ENCODE measurements at places on chromosomes 11 and 22. TPM values are rescaled to one million over a fixed set of nuclear protein-coding genes. Genes with fewer than 3 reads are reported as not detected.

The ADAMTS8 gene
- total RNA-seq = 0.23 TPM

The GRIK4 gene
- 0.12 TPM for total RNA-seq

The PRG2 gene
- total RNA-seq = 0.08 TPM

The TNNT3 gene
- 0.15 TPM for total RNA-seq

The APOL6 gene
- 26.2 TPM for total RNA-seq

The APOA1 gene
- total RNA-seq = 1.1 TPM

The MMP12 gene
- total RNA-seq = 9.1 TPM

The C11orf87 gene
- not detected for total RNA-seq

The BMAL1 gene
- 17.9 TPM for total RNA-seq

The XNDC1N gene
- 4.6 TPM for total RNA-seq

The MUC6 gene
- not detected for total RNA-seq

The OR51G1 gene
- total RNA-seq = not detected

The ZDHHC5 gene
- total RNA-seq = 24.3 TPM

The UPB1 gene
- not detected for total RNA-seq

The MS4A2 gene
- not detected for total RNA-seq

The KCNC1 gene
- total RNA-seq = not detected

The ZNF215 gene
- total RNA-seq = 1.3 TPM

The E2F8 gene
- 0.08 TPM for total RNA-seq

The OR5AR1 gene
- total RNA-seq = not detected

The SLC2A11 gene
- 8.9 TPM for total RNA-seq

The EPS8L2 gene
- 83.2 TPM for total RNA-seq

The CCDC81 gene
- total RNA-seq = under 0.01 TPM

The WNT11 gene
- 0.75 TPM for total RNA-seq

The PHLDA2 gene
- 5.7 TPM for total RNA-seq

The CCDC116 gene
- 0.08 TPM for total RNA-seq

The RHBDD3 gene
- total RNA-seq = 6.8 TPM

The RPS6KB2 gene
- total RNA-seq = 24.3 TPM

The OR51B5 gene
- total RNA-seq = not detected

The WBP2NL gene
- 0.23 TPM for total RNA-seq

The FKBP2 gene
- 67.4 TPM for total RNA-seq

The DEPDC7 gene
- 3.5 TPM for total RNA-seq
